Caki2 (cell line): ENCODE measurements at places on chromosomes 5 and 9. TPM values are rescaled to one million over a fixed set of nuclear protein-coding genes. Genes with fewer than 3 reads are reported as not detected.

PLPP7 gene
- 1.7 TPM in 1 of 2 replicates, not detected in the other for total RNA-seq

IARS1 gene
- 112 and 127 TPM in 2 replicates for total RNA-seq

C9 gene
- not detected in 2 replicates for total RNA-seq

MARCHF3 gene
- total RNA-seq = 2.0 and 3.0 TPM in 2 replicates

PCDHGA4 gene
- not detected in 2 replicates for total RNA-seq

CAPSL gene
- total RNA-seq = not detected in 2 replicates

SHISAL2B gene
- not detected in 2 replicates for total RNA-seq

DNA sequence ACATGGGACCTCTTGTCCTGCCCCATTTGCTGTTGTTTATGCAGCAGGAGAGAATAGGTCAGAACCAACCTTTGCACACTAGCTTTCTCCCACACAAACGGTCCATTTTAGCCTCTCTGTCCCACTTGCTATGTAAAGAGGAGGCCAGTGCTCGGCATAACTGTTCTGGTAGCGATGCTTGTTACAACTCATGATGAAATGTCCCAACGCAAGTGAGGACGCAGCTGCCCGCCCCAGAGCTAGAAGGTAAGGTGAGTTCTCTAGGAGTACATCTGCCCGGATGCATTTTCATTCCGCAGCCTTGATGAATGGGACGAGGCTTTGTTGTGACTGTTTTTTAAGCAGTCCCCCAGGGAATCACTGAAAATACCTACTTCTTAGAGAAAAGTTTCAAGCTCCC lies 14.1 kb downstream of the S1PR3 start:
- DNase-seq = no peak

GRCh38 chr5:153629027-153629895 lies 138.8 kb downstream of the GRIA1 start:
- DNase-seq = peak; percentile 33

- DNase-seq = no peak
Measured at GRCh38 chr5:144794922-144795321, 624.2 kb downstream of the KCTD16 start.

- no peak for DNase-seq
Measured at GRCh38 chr9:98892288-98892687, 51.4 kb upstream of the COL15A1 start.

GRCh38 chr5:148228392-148228984 lies 9.8 kb upstream of the MARCOL start:
- DNase-seq = no peak

DNA sequence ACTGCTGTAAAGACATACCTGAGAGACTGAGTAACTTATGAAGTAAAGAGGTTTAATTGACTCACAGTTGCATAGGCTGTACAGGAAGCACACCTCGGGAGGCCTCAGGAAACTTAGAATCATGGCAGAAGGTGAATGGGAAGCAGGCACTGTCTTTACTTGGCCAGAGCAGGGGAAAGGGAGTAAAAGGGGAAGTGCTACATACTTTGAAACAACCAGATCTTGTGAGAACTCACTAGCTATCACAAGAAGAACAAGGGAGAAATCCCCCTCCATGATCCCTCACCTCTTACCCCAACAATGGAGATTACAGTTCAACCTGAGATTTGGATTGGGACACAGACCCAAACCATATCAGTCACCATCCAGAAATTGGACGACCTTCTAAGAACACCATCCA lies 1285.8 kb upstream of the CDH9 start:
- no peak for DNase-seq

GRCh38 chr5:151154931-151155774 lies 2.4 kb downstream of the ANXA6 start:
- no peak for DNase-seq
